ENCODE measurements at places on chromosomes 11 and 22. TPM values are rescaled to one million over a fixed set of nuclear protein-coding genes. Genes with fewer than 3 reads are reported as not detected.

Gene THYN1
- polyA plus RNA-seq = 27.9 TPM

Gene CTSF
- polyA plus RNA-seq = 36.1 TPM

Gene MOGAT2
- 0.23 TPM for polyA plus RNA-seq

Gene SAA4
- polyA plus RNA-seq = not detected

Gene GRAP2
- 0.98 TPM for polyA plus RNA-seq
